Endothelial cell of umbilical vein (primary cell): ENCODE measurements at places on chromosomes 11 and 22. TPM values are rescaled to one million over a fixed set of nuclear protein-coding genes. Genes with fewer than 3 reads are reported as not detected.

GRCh38 chr11:74953451-74953850 is 4.4 kb downstream of the SPCS2 start:
- DNase-seq: no peak

DNA sequence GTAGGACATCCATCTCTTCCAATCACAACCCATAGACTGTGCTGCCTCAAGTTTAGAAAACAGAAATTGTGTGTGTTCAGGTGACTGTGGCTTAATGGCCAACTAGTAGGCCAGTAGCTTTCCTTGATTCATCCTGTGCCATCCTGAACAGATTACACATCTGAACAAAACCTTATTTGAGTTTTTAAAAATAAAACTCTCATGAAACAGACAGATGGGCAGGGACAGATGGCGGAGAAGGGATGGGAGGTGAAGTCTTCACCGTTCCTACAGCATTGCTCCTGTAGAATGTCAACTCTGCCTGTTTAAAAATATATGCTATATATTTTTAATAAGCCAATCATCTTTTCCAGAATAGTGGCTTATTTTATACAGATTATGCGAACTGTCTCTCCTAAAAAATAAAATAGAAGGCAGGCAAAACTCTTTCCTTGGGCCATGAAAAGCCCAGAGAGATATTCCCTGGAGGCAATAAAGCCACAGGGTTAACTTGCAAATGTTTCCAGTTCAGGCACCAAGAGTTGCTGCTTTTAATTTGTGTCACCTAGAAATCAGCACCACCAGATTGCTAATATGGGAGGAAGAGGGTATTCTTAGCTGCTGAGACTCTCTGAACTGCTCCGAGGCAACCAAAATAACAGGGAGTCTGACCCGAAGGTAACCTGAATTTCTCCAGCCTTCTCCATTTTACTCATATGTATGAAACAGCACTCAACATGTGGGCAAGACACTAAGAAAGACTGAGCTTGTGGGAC is 861.2 kb downstream of the OPCML start:
- DNase-seq: no peak

- DNase-seq: no peak
Measured at GRCh38 chr11:44771841-44772240, 45.1 kb downstream of the TSPAN18 start.

The ANGPTL5 gene
- 0.03 and 0.12 TPM in 2 replicates for polyA plus RNA-seq

The OR2AT4 gene
- not detected in 2 replicates for polyA plus RNA-seq

The PHETA2 gene
- 29.2 and 29.9 TPM in 2 replicates for polyA plus RNA-seq

- no peak for DNase-seq
Measured at GRCh38 chr11:73622926-73623593, 23.3 kb upstream of the PLEKHB1 start.

GRCh38 chr11:72141066-72141465 is 5.5 kb downstream of the FOLR3 start:
- DNase-seq: no peak

DNA sequence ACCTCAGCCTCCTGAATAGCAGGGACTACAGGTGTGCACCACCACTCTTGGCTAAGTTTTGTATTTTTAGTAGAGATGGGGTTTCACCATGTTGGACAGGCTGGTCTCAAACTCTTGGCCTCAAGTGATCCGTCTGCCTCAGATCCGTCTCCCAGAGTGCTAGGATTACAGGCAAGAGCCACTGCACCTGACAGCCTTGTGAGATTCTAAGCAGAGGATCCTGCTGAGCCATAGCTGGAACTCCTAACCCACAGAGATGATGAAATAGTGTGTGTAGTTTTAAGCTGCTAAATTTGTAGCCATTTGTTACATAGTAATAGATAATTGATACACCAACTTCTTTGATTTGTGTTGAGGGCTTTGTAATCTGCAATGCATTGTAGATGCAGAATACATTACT is 51.1 kb downstream of the CLMP start:
- DNase-seq: no peak

- DNase-seq: no peak
Measured at GRCh38 chr22:46914916-46915894, 152.8 kb downstream of the TBC1D22A start.

- DNase-seq: no peak
Measured at GRCh38 chr11:62817129-62817528, 11.9 kb upstream of the NXF1 start.
